Effector memory CD8-positive, alpha-beta T cell (primary cell): ENCODE measurements at places on chromosomes 5 and 9.

DNA sequence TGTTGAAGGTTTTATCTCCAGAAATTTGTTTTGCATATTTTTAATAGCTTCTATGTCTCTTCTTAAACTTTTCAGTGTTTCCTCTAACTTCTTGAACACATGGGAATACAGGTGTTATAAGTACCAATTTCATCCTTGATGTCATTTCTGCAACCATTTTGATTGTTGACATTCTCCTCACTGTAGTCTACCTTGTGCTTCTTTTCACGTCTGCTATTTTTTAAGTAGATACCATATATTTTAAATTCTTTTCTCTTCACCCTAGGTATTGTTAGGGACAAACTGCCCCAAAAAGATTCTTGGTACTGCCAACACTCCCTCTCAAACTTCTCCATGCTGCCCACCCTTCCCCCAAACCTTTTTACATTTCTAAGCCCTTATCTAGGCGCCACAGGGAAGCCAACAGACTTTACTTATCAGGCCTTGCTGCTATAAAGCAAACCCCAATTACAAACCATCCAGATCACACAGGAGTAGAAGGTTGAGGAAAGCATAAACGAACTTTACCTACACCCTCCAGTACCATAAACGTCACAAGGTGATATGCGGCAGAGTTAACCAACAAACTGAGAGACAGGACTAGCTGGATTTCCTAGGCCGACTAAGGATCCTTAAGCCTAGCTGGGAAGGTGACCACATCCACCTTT is 1165.3 kb downstream of the TAF11L14 start:
- no peak for DNase-seq

GRCh38 chr5:152556784-152557183 is 151.7 kb upstream of the NMUR2 start:
- DNase-seq, result no peak

DNA sequence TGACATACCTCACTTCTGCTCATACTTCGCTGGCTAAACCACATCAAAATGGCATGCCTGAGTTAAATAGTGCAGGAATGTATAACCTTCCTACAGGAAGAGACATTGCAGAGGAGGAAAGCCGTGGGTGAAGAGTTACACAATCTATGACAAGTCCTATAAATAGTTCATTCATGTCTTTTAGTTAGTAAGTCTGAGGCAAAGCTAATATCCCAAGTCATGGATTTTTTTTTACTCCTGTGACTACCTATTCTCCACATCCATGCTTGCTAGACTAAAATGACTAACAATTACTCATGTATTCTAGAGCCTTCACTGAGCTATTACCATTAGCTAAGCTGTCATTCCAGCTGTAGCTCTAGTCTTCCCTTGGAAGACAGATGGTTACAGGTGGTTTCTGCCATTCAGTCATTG is 391.3 kb downstream of the NR2F1-AS1 start:
- DNase-seq, result no peak

GRCh38 chr5:130975299-130975698 is 189.8 kb downstream of the HINT1 start:
- no peak for DNase-seq

DNA sequence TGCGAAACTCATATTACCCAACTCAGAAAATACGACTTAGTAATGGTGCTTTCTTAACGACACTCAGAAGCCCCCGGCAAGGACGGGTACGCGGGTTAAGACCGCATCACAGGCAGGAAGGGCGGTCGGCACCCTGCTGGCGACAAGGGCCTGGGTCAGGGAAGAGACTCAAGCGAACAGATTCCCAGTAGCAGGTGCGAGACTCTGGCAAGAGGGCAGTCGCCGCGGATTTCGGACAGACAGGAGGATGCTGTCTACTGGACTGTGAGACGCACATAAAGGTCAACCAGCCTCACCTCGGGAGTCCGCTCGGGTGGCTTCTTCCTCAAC is 398 bp downstream of the RAPGEF6 start:
- peak; percentile 63 for DNase-seq

DNA sequence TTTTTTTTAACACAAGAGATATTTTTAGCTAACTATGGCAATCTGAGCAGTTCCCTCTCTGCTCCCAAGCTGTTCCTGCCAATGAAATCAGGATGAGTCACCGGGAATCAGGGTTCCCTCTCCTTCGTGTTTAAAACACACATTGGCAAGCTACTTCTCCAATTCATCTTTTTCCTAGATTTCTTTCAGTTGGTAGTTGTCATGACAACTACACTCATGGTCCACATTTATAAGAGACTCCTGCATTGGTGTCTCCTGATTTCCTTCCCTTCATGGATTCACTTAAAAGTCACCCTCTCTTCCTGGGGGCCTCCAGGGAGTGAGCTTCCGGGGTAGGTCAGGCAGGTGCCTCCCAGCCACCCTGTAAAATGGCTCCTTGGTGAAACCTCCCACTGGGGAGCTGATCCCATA is 72.3 kb upstream of the NIPAL4 start:
- no peak for DNase-seq

- DNase-seq, result no peak
Measured at GRCh38 chr5:133154274-133155075, 102.7 kb downstream of the HSPA4 start.

- DNase-seq, result no peak
Measured at GRCh38 chr5:125244531-125244930, 498.1 kb upstream of the ZNF608 start.

GRCh38 chr9:108213511-108213910 is 642.3 kb downstream of the ACTL7B start:
- DNase-seq, result no peak

DNA sequence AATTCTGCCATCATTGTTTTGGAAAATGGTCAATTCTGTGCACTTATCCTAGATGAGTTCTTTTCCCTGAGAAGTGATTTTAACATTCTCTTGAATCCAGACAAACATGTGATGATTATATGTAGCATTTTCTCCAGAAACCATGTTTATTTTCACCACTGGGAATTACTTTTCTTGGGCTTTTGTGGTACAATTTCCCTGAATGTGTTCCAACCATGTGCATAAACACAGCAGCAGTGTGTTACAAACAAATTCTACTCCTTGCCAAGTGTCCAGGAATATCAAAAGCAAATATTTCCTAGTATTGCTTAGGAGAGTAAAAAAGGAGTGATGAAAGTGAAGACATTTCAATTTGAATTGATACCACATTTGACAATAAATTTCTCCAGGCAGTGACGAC is 50.4 kb downstream of the NXNL2 start:
- no peak for DNase-seq

DNA sequence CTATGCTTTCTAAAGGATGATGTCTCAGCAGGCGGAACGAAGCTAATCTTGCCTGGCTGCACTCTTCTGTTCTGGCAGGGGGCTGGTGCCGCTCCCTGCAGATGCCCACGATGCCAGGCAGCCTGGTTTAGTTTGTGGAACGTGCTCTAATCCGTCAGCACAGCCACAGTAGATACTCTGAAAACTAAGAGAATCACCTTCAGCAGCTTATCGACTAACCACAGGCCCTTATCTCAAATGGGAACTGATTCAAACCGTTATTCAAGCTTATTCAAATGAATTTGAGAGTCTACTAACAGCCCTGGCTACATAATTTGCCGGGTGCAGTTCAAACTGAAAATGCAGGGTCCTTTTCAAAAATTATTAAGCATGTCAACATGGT is 246.6 kb upstream of the ANKRD55 start:
- DNase-seq, result no peak

GRCh38 chr5:31963358-31964006 is 210.6 kb downstream of the GOLPH3 start:
- no peak for DNase-seq

DNA sequence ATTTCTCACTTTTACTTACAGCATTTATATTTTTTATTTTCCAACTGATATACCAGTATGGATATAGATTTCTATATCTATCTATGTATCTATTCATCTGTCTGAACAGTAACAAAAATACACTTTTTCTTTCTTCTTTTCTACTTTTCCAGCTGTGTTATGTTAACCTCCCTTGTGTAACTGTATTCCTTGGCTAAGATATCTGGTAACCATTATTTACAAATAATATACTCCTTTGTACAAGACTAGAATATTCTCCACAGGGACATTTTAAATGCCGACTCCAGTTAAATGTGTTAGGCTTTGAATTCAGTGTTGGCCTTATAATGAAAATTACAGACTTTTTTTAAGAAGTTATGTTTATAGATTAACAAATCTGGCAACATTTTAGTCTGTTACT is 168.7 kb downstream of the XRCC4 start:
- DNase-seq, result no peak
